ENCODE measurements at places on chromosomes 6 and 20.
A peak's percentile ranks its signal among the peaks of the same experiment; 100 is the strongest.

DNA sequence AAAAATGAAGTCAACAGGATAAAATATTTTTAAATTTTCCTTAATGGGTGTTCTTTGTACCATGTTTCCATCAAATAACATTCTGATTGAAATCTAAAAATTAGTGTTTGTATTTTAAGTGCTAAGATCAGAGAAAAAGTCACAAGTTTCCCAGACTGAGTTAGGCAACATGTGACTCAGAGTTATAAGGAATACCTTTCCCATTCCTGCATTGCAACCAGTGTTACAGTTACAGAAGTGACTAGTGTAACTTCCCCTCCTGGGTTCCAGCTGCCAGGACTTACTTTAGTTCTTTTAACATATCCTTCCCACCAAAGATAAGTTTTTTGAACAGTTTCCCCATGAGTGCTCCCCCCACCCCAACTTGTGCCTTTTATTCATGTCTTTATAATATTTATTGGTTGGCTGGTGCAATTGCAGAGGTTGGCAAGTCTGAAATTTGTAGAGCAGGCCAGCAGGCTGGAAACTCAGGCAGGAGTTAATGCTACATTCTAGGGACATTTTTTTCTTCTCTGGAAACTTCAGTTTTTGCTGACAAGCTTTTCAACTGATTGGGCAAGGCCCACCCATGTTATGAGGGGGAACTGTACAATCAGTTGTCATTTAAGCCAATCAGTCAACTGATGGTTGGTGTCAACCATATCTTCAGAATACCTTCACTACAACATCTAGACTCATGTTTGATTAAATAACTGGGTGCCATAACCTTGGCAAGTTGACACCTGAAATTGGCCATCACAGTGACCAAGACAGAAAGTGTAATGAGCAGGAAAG, 22.9 kb upstream of the ESR1 start:
- DNase-seq: no peak

- DNase-seq: no peak
Observed at GRCh38 chr6:168051648-168052047, 27.4 kb downstream of the FRMD1 start.

- DNase-seq: no peak
Observed at GRCh38 chr20:7426890-7427496, 513.3 kb downstream of the HAO1 start.

DNA sequence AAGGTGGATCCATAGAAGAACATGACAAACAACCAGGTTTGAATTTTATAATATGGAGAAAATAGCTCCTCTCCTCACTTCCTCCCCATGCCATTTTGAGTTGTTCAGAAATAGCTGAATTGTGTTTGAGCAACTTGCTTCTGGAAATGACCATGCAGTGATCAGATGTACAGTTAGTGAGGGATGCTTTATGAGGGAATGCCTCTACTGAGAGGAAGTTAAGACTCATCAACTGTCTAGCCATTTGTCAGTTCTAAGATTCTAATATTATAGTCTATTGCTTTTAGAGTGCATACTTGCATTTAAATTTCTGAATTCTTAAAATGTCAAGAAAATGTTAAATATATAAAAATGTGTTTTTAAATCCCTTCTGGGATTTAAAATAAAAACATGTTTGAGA, 3.8 kb downstream of the LAMA2 start:
- no peak for DNase-seq

DNA sequence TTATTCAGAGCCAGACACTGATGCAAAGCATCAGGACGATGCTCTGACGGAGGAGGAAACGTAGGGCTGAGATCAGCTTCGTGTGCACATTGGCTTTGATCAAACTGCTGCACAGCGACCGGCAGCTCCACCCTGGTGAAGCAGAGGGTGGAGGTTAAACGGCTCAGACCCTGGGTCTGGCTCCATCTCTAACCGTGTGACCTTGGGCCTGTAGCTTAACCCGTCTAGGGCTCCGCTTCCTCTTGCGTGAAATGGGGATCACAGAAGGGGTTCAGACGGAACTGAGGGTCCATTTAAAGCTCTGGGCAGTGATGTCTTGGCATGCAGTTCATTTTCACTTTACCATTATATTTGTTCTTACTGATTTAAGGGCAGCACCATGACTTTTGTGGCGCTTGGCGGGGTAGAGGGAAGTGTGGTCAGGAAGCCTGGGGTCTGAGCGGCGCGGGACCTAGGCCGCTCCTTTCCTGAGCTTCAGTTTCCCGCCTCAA, 644 bp downstream of the RBL1 start:
- peak; percentile 63 for DNase-seq

DNA sequence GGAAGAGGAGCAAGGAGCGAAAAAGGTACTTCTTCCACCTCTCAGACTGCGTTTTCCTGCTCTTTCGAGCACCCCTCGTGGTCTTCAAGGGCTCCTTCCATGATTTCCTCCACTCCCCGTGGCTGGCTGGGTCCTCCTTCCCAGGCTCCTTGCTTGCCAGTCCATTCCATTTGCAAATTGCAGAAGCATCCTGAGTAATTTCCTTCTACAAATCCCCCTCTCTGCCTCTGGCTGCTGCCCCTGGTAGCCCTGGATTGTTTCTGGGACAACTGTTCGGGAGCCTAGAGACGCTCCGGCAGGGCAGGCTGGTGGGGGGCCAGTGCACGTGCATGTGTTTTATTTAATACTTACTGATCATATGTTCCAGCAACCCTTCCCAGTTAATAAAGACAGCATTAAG, 173.1 kb downstream of the ZMYND8 start:
- DNase-seq: no peak

- DNase-seq: no peak
Observed at GRCh38 chr6:153976921-153977693, 61.9 kb upstream of the OPRM1 start.

DNA sequence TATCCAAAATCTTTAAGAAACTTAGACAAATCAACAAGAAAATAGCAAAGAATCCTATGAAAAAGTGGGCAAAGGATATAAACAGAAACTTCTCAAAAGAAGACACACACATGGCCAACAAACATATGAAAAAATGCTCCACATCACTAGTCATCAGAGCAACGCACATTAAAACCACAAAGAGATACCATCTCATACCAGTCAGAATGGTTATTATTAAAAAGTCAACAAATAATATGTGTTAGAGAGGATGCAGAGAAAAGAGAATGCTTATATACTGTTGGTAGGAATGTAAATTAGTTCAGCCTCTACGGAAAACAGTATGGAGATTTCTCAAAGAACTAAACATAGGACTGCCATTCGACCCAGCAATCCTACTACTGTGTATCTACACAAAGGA, 212.0 kb upstream of the DTNBP1 start:
- no peak for DNase-seq

- DNase-seq: no peak
Observed at GRCh38 chr20:62052336-62052841, 13.3 kb downstream of the TAF4 start.

DNA sequence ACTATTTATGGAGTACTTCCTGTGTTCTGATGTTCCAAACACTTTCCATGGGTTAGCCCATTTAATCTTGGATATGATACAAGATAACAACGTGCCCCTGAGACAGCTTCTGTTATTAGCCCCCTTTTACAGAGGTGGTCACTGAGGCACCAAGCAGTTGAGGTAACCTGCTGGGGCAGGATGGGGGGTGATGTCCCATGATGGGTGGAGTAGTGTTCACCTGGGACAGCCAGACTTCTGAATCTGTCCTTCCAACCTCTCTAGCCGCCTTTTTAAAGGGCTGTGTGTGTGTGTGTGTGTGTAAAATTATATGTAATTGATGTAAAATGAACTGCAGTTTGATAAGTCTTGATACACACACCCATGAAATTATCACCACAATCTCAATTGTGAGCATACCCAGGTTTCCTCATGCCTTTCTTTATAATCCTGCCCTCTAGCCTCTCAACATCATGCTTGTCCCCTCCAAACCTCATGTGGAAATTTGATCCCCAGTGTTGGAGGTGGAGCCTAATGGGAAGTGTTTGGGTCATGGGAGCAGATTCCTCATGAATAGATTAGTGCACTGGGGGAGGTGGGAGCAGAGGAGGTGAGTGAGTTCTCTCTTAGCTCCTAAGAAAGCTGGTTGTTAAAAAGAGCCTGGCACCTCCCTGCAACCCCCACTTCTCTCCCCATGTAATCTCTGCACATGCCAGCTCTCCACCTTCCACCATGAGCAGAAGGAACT, 39.2 kb downstream of the PLAGL2 start:
- DNase-seq: no peak

- no peak for DNase-seq
Observed at GRCh38 chr6:56839533-56840183, 115.2 kb upstream of the BEND6 start.
